ENCODE measurements at places on chromosomes 5 and 9. TPM values are rescaled to one million over a fixed set of nuclear protein-coding genes. Genes with fewer than 3 reads are reported as not detected.
A peak's percentile ranks its signal among the peaks of the same experiment; 100 is the strongest.

SLC36A2 gene
- not detected for total RNA-seq

LCN15 gene
- not detected for total RNA-seq

GABRA1 gene
- total RNA-seq, result not detected

MAP1B gene
- 3.1 TPM for total RNA-seq

DNA sequence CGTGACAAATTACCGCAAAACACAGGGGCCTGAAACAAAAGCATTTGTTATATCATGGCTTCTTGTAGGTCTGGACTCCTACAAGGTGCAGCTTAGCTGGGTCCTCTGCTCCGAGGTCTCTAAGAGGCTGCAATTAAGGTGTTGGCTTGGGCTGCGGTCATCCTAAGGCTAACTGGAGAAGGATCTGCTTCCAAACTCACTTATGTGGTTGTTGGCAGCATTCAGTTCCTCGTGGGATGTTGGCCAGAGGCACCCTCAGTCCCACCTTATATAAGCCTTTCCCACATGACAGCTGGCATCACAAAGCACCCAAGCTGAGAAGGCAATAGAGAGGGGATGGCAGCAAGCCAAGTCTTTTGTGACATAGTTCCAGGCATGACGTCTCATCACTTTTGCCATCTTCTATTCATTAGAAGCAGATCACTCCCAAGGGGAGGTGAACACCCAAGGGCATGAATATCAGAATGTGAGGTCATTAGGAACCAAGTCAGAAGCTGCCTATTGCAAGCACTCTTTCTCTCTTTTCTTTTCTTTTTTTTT, 47.9 kb upstream of the ZBTB43 start:
- H3K27ac ChIP-seq, result no peak overlapping the region
- no peaks in the 10 kb centered on the region for H3K27me3 ChIP-seq
- H3K4me3 ChIP-seq, result no peak overlapping the region
- no peaks in the 10 kb centered on the region for H3K36me3 ChIP-seq

DNA sequence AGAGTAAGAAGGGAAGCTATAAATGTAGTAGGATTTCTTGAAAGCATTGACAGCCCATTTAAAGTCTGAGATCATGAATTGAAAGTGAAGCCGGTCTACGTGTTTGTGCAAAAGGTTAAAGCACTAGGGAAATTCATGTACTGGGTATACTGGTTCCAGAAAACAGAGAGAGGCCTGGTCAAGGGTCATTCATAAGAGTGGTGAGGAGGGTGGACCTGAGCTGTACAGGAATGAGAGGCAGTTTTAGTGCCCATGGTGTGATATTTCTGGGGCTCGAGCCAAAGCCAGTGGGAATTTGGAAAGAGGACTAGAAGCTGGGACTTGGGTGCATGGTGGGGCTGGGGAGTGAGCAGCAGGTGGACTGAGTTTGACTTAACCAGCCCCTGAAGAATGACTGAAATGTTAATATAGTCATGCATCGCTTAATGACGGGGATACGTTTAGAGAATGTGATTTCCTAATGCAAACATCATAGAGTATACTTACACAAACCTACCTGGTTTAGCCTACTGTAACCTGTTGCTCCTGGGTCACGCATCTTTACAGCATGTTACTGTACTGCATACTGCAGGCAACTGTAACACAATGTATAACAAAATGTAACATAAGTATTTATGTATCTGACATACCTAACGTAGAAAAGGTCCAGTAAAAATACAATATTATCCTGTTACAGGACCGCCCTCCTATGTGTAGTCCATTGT, 173.0 kb downstream of the MAST4 start:
- no peak overlapping the region for H3K27ac ChIP-seq
- no peaks in the 10 kb centered on the region for H3K4me1 ChIP-seq
- H3K4me3 ChIP-seq, result no peak overlapping the region
- H3K27me3 ChIP-seq, result no peaks in the 10 kb centered on the region
- H3K36me3 ChIP-seq, result no peaks in the 10 kb centered on the region

DNA sequence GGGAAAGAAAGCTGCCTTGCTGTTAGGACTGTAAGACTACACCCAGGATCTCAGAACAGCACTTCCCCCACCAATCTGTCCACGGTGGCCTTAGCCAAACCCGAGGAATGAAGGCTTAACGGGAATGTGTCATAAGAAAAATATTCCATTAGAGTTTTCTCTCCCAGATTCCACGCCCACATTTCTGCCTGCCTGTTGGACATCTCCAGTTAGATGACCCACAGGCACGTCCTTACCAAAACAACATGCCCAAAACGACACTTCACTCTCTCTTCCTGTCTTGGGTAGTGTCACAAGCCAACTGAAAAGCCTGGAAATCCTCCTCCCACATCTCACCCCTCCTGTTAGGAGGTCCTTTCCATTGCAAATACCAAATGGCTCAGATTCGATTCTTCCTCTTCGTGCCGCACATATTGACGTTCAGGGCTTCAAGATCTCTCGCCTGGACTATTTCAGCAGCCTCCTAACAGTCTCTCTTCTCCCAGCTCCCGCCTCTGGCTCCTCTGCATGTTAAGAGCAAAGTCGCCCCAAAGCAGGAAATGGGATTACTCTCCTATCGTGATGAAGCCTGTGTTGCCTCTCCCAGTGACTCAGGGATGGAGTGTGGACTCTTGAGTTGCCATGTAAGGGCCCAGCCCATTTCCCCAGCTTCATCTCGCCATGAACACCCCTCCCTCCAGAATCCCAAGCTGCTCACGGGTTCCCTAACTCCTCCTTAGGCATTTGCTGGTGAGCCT, 159.3 kb downstream of the NR3C1 start:
- no peaks in the 10 kb centered on the region for H3K36me3 ChIP-seq
- H3K27ac ChIP-seq, result peak overlapping the region; percentile 9
- no peaks in the 10 kb centered on the region for H3K4me1 ChIP-seq
- no peak for DNase-seq

GRCh38 chr5:79075646-79076426, 6.3 kb downstream of the BHMT2 start:
- H3K27me3 ChIP-seq, result no peaks in the 10 kb centered on the region
- peak; percentile 77 for DNase-seq
- H3K27ac ChIP-seq, result peak overlapping the region; percentile 75
- H3K4me3 ChIP-seq, result no peak overlapping the region
- no peaks in the 10 kb centered on the region for H3K36me3 ChIP-seq
- H3K4me1 ChIP-seq, result peaks cover 89% of the 10 kb centered on the region

CTXN3 gene
- total RNA-seq, result not detected

DNA sequence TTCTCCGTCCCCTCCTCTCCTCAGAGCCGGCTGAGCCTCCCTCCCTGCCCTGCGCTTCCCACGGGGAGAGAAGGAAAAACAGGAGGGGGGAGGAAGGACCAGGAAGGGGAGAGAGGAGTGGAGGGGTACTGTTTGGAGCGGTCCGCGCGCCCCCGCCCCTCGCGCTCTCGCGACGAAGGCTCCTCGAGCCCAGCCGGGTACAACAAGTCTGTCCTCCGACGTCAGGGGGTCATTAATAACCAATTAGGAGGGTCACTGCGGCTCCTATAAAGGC, 480 bp upstream of the PRDM12 start:
- no peak for DNase-seq
- H3K36me3 ChIP-seq, result no peaks in the 10 kb centered on the region
- no peak overlapping the region for H3K27ac ChIP-seq
- peaks cover 26% of the 10 kb centered on the region for H3K27me3 ChIP-seq
- H3K4me1 ChIP-seq, result no peaks in the 10 kb centered on the region

DNAH5 gene
- total RNA-seq, result 3.3 TPM

UNC5A gene
- total RNA-seq, result not detected
